ENCODE measurements at places on chromosomes 2 and 18.

GRCh38 chr2:149160701-149161217 is 122.3 kb downstream of the LYPD6B start:
- DNase-seq: no peak

GRCh38 chr2:46847185-46847710 is 68.4 kb downstream of the MCFD2 start:
- DNase-seq: peak; percentile 95

- DNase-seq: no peak
Observed at GRCh38 chr18:35822413-35822812, 150.1 kb upstream of the RMP24 start.

DNA sequence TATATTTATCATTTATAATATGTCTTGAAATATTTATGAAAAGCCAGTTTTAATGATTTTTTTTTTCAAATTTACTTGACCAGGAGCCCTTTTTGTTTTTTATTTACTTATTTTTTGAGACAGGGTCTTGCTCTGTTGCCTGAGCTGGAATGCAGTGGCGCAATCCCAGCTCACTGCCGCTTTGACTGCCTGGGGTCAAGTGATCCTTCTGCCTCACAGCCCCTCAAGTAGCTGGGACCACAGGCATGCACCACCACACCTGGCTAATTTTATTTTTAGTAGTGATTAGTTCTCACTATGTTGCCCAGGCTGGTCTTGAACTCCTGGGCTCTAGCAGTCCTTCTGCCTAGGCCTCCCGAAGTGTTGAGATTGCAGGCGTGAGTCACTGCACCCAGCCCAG is 5.7 kb downstream of the EPB41L5 start:
- DNase-seq: no peak

DNA sequence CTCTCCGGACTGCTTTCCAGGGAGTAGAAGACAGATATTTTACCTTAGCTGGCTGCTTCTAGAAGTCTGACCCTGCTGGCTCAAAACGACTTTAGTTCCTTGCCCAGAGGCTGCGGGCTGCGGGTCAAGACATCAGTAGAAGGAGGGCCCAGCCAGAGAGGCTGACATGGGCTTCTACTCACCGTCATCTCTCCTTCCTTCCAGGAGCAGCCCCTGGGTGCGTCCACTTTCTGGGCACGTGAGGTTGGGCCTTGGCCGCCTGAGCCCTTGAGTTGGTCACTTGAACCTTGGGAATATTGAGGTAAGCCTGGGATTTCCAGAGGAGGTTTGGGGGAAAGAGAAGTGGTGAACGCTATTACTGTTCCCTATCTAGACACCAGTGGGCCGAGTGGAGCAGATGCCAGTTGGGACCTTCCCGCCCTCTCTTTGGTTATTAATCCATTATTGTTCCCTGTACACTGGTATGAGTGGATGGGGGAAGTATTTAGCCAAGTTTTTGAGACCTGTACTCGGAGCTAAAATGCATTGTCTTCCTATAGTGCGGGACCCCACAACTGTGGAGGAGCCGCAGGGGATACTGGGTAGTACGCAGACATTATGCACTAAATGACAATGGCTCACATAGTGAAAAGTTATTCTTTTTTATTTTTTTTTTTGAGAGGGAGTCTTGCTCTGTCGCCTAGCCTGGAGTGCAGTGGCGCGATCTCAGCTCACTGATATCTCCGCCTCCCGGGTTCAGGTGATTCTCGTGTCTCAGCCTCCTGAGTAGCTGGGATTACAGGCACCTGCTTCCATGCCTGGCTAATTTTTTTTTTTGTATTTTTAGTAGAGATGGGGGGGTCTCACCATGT is 26.3 kb upstream of the CASP8 start:
- no peak for DNase-seq

GRCh38 chr2:106885329-106885728 is 638 bp downstream of the ST6GAL2 start:
- DNase-seq: no peak

- no peak for DNase-seq
Observed at GRCh38 chr2:227004482-227004881, 159.5 kb downstream of the COL4A4 start.

- DNase-seq: no peak
Observed at GRCh38 chr2:187446711-187447110, 1.3 kb downstream of the CALCRL start.

DNA sequence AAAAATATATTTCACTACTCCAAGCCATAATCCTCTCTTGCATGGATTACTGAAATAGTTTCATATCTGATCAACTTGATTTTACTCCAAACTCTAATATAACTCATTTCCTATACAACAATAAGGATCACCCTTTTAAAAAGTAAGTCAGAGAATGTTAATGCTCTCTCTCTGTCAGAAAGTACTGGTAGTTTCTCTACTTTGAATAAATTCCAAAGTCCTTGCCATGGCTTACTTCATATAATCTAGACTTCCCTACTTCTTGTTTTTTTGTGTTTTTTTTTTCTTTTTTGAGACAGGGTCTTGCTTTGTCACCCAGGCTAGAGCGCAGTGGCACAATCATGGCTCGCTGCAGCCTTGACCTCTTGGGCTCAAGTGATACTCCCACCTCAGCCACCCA is 36.2 kb downstream of the MAP3K2 start:
- DNase-seq: no peak

GRCh38 chr2:37769551-37769950 is 98.1 kb upstream of the CDC42EP3 start:
- no peak for DNase-seq

DNA sequence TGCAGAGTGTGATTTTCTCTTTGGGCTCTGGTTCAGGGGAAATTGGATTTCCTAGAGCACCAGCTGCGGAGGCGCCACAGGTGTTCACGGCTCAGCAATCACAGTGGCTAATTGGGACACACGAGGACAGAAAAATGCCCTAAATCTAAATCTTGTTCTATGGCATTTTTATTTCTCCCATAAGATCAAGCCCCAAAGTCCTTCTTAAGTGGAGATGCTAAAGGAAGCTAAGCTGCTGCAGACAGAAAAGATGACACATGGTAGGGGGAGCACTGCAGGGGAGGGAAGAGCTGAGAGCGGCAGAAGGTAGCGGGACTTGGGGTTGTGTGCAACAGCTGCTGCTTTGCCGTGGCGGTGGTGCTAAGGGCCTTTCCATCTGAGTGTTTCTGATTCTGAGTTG is 280.6 kb downstream of the MYT1L start:
- no peak for DNase-seq

DNA sequence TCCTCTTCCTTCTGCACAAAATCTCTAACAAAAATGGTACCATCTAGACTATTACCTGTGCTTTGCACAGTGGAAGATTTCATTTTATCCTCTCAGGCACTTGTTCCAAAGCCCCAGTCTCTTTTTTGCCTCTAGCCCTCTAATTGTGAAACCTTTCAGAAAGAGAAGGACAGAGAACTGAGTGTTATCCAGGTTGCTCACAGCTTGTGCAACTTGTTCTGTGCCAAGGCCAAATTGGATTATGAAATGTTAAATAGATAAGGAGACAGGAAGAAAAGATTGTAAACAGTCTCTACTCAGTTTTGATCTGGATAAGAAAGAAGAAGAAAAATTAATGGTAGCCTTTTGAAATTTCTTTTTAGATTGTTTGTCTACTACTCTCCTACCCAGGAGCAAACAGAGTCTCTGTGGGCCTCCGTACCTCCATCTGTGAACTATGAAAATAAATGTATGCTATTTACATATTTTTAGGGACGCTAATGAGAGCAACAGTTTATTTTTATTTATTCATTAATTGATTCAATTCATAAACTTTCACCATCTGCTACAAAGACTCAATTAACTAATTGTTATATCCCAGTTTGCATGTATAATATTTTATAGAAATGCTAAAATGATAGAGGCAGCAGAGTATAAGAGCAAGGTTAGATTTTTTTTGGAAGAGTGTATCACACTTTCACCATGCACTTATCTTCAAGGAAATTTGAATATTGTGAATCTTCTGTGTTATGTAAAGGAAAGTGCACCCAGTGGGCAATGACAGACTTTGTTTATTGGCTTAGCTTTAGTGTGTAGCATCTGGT is 339.0 kb upstream of the ETAA1 start:
- DNase-seq: no peak

DNA sequence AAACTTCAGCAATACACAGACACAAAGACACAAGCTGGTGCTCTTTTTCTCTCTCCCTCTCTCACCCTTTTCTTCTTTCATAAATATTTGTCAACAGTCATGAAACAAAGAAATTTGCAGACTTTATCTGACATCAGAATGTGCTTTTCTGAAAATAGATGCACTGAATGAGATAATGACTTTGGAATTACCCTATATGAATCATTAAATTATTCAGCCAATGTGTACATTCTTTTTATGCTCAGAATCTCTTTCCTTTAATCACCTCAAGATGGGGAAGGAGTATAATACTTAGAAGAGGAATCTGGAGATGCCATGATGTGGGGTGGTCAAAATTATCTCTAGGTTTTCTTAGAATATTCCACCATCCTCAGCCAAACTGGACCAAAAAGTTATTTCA is 289.9 kb downstream of the LRRTM1 start:
- DNase-seq: no peak

GRCh38 chr2:54439582-54439981 is 16.5 kb upstream of the SPTBN1 start:
- no peak for DNase-seq

- no peak for DNase-seq
Observed at GRCh38 chr2:9809064-9809356, 34.3 kb upstream of the TAF1B start.

DNA sequence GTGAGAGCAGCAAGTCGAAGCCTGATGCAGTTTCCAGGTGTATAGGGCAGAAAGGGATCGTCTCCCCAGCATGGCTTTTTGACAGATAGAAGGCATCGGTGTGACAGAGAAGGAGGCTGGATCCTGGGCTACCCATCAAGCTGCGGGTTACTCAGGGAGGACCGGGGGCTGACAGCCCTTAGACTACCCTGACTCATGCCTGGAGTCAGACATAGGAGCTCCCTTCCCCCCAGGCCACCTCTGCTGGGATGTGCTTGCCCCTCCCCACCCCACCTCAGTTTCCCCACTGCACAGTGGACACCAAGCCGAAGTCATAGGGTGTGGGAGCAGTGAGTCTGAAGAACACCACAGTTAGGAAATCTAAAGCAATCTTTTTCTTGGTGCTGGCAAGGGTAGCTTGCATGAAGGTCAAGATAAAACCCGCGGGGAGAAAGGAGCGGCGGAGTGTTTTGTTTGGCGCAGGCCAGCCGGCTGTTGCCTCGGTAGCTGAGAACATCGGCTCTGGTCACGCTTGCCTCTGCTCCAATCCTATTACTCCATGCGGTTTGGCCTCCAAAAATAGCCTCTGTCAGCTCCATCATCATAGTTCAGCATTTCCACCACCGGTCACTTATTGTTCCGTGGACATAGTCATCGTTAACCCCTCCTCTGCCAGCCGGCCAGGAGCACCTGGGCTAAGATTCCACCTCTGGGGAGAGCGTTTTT is 169.2 kb upstream of the GLI2 start:
- peak; percentile 76 for DNase-seq

DNA sequence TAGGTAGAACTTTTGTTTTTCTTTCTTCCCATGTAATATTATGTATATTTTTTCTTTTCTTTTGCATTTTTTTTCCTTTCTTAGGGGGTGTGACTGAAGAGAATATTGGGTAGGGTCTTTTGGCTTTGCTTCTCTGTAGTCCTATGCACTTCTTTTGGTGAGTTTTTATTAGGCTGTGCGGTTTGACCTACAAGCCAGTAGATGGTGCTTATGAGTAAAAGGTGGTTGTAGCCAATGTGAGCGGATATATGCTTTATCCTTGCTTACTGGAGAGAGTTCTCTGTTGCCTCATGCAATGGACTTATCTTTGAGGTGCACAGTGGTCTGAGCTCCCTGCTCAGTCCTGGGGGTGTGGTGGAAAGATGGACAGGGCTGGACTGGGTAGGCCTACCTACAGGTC is 52.7 kb downstream of the DSEL start:
- DNase-seq: no peak

GRCh38 chr2:96137321-96138178 is 752 bp downstream of the ASTL start:
- no peak for DNase-seq

DNA sequence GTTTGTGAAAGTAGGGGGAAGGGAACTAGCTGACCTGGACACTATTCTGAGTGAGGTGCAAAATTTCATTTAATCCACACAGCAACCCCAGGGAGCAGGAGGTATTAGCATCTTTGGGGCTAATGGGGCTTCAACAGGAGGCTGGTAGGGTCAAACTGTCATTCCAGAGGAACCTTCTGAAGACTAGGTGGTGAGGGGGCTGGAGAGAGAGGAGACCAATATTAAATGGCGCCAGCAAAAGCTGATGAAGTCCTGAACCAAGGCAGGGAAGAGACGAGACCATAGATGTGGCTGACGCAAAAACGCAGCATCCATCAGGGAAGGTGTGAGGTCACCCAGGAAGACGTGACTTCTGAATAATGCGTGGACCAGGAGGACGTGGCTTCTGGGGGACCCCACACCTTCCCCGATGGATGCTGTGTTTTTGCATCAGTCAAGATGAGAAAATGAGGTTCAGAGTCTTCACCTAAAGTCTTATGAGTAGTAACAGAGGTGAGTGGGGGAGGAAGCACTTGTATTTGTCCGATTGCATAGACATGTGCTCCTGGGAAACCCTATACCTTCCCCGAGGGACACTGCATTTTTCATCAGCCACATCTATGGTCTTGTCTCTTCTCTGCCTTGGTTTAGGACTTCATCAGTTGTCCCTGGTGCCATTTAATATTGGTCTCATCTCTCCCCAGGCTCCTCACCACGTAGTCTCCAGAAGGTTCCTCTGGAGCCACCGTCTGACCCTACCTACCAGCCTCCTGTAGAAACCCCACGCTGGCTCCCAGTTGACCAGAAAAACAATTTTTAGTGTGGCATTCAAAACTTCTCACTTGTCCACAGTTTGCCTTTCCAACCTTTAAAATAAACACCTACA is 188.6 kb downstream of the MYCN start:
- no peak for DNase-seq

GRCh38 chr18:9559253-9559652 is 55.1 kb downstream of the PPP4R1 start:
- no peak for DNase-seq

- no peak for DNase-seq
Observed at GRCh38 chr18:66344227-66344626, 259.7 kb downstream of the CDH19 start.

- no peak for DNase-seq
Observed at GRCh38 chr2:78861546-78861945, 164.0 kb upstream of the REG3G start.

Measured in AG09319 (cell line).